ENCODE measurements at places on chromosomes 3 and 15. TPM values are rescaled to one million over a fixed set of nuclear protein-coding genes. Genes with fewer than 3 reads are reported as not detected.

The BFSP2 gene
- not detected for total RNA-seq

The P4HTM gene
- 48.4 TPM for total RNA-seq

- peaks cover 16% of the 10 kb centered on the region for H3K36me3 ChIP-seq
- peak; percentile 37 for DNase-seq
- H3K27me3 ChIP-seq: peaks cover 6% of the 10 kb centered on the region
These were observed 33.5 kb downstream of the ZBTB38 start for GRCh38 chr3:141401573-141402475.

The TNNC1 gene
- total RNA-seq: 3.6 TPM

The GOLGA8T gene
- total RNA-seq: not detected

The SLC6A11 gene
- total RNA-seq: 0.19 TPM

Measured in progenitor cell of endocrine pancreas (in vitro differentiated cells).